ENCODE measurements at places on chromosomes 5 and 9. TPM values are rescaled to one million over a fixed set of nuclear protein-coding genes. Genes with fewer than 3 reads are reported as not detected.

The SPINK5 gene
- not detected for total RNA-seq

The PTGDS gene
- total RNA-seq = 93.2 TPM

The COL15A1 gene
- total RNA-seq = 6.7 TPM

The TLE4 gene
- 58.1 TPM for total RNA-seq

The SLC25A2 gene
- total RNA-seq = 0.23 TPM

The SCGB3A2 gene
- not detected for total RNA-seq

The PRR16 gene
- total RNA-seq = 6.5 TPM

The C5orf46 gene
- not detected for total RNA-seq

The CDO1 gene
- total RNA-seq = 125 TPM

The VAV2 gene
- 17.5 TPM for total RNA-seq

The TARS1 gene
- total RNA-seq = 105 TPM

The VCAN gene
- total RNA-seq = 427 TPM

The SPAAR gene
- 0.46 TPM for total RNA-seq

The TSSK1B gene
- not detected for total RNA-seq

The COL23A1 gene
- 4.2 TPM for total RNA-seq

The ZFP2 gene
- 7.6 TPM for total RNA-seq

The CDX1 gene
- not detected for total RNA-seq

The ENHO gene
- total RNA-seq = 58.8 TPM

The MYMK gene
- not detected for total RNA-seq

The BNC2 gene
- total RNA-seq = 2.5 TPM

The PCDHA11 gene
- 22.8 TPM for total RNA-seq

The SECISBP2 gene
- total RNA-seq = 63.9 TPM

The GHR gene
- total RNA-seq = 6.0 TPM

The ADRA1B gene
- total RNA-seq = 6.9 TPM

The SPINK7 gene
- not detected for total RNA-seq

The GRXCR2 gene
- not detected for total RNA-seq

The GABRA1 gene
- 76.6 TPM for total RNA-seq

The CCL27 gene
- total RNA-seq = 0.69 TPM

The INSYN2B gene
- total RNA-seq = 7.4 TPM

The TMOD1 gene
- 5.5 TPM for total RNA-seq

The MED27 gene
- total RNA-seq = 12.0 TPM

The RFK gene
- total RNA-seq = 113 TPM

The KIF4B gene
- total RNA-seq = 0.46 TPM

The MARCHF3 gene
- 25.1 TPM for total RNA-seq

The NR2F1 gene
- total RNA-seq = 115 TPM

The CNTLN gene
- 25.1 TPM for total RNA-seq

The PCDHA9 gene
- total RNA-seq = 11.3 TPM

The PTPRD gene
- total RNA-seq = 248 TPM

The BRINP1 gene
- 93.0 TPM for total RNA-seq

The MUSK gene
- 3.2 TPM for total RNA-seq

The BAG1 gene
- 42.2 TPM for total RNA-seq

The PCDH1 gene
- total RNA-seq = 69.2 TPM

The GALNT10 gene
- total RNA-seq = 14.8 TPM

The CAMK4 gene
- 95.0 TPM for total RNA-seq

The ALDOB gene
- total RNA-seq = 0.23 TPM

The LCNL1 gene
- 1.2 TPM for total RNA-seq
